ENCODE measurements at places on chromosomes 2 and 18.

- DNase-seq = no peak
Observed at GRCh38 chr2:235224410-235224809, 269.4 kb upstream of the AGAP1 start.

DNA sequence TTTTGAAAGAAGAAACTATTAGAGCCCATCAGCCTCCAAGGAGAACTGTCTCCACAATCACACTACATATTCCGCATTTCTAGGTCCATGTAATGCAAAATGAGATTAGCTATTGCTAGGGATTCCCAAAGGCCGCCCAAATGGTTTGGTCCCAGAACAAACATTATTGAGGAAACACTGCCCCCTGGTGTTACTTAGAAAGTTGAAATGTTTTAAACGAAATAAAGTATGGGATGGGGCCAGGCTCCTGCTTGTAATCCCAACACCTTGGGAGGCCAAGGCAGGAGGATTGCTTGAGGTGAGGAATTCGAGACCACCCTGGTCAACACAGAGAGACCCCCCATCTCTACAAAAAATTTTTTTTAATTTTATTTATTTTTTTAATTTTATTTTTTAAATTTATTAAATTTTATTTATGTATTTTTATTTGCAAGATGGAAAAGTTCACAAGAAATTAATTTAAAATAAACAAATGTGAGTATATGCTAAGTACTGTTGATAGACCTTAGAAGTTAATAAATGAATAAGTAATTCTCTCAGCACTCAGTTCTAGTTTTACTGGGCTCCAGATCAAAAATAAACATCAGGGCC, 5.5 kb downstream of the NHEJ1 start:
- DNase-seq = peak; percentile 63

DNA sequence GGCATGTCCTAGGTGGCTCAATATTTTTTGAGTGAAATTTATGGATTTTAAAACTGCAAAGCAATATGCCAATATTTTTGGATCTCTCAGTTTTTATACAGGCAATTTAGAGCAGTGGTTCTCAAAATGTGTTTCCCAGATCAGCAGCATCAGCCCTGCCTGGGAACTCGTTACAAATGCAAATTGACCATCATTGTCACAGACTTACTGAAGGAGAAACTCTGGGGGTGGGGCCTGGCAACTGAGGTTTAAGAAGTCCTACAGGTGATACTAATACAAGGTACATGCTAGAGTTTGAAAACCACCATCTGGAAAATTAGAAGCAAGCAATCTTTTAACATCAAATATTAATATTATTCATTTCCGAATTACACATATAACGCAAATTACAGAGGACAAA, 215.6 kb upstream of the PID1 start:
- no peak for DNase-seq

DNA sequence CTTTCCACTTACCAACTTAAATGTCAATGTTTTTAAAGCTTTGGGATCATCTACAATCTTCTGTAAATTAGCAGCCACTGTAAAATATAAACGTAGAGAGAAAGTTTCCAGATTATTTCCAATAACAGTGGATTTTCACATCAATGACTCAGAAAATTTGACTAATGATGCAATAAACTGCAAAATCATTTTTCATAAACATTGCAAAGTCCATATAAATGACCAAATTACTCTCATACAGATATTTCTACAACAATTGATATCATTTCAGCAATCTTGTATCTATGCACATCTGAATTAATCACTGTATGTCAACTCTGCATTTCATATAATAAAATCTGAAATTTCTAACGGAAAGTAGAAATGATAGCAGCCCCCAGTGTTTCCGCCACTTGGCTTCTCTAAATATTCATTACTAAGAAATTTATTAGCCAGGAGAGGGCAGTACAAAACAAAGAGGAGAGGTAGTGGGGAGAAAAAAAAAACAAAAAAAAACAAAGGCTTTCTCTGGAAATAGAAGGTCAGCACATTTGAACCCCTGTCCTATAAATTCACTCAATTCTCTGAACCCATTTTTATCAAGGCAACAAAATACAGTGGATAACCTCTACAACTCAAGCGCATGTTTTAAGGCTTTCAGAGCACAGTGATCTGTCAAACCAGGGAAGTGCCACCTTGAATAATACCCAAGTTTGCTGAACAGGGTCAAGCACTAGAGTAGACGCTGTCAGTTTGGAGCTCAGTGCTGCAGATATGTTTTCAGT, 282.6 kb downstream of the STK39 start:
- DNase-seq = peak; percentile 8

DNA sequence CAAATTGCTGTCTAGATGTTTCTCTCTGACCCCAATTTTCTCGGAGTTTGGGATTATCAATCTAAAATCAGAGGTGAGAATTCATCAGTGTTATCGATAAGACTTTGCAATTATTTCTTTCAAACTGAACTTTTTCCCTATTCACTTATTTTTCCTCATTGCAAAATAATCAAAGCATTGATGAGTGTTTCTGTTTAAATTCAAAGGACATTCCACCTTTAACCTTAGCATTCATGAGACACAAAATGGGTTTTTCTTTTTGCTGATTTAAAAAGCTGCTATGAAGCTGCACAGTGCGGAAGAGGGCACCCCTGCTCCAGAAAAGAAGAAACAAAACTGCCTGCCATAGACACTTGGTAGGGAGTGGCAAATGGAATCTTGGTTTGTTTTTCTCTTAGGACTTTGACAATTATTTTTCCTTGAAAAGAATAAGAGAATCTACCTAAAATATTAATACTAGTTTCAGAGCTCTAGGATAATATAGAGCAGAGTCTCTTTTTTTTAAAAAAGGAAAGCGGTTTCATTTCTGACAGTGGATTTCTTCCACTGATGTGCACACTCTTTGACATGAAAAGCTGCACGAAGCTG, 203.4 kb downstream of the TGIF1 start:
- DNase-seq = no peak

Measured in ELF-1 (cell line).